ENCODE measurements at places on chromosomes 2 and 18.

DNA sequence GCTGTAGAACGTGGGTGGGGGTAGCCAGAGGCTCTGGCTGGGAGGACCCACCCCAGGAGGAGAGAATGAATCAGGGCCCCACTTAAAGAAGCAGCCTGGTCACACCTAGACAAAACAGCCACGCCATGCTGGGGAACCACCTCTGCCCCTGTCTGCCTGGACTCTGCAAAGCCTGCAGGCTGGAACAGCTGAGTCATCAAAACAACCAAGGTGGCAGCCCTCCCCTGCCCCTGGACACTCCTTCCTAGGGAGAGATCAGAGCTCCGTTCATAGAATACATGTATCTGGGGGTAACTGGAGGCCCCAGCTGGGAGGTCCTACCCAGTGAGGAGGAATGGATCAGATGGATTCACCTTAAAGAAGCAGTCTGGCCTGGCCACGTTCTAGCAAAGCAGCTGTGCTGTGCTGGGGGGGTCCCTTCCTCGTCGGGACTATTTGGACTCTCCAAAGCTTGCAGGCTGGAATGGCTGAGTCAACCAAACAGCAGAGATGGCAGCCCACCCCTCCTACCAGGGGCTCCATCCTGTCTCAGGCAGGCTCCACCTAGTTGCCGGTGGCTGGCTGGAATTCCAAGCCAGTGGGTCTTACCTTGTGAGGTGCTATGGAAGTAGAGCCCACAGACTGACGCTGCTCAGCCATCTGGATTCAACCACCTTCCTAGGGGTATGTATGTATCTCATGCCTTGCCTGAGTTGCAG, 50.5 kb upstream of the NT5C1B start:
- DNase-seq: no peak

- no peak for DNase-seq
These were observed 15.0 kb upstream of the CPS1 start for GRCh38 chr2:210541290-210541902.

- no peak for DNase-seq
These were observed 17.3 kb downstream of the SALL3 start for GRCh38 chr18:78996741-78997490.

DNA sequence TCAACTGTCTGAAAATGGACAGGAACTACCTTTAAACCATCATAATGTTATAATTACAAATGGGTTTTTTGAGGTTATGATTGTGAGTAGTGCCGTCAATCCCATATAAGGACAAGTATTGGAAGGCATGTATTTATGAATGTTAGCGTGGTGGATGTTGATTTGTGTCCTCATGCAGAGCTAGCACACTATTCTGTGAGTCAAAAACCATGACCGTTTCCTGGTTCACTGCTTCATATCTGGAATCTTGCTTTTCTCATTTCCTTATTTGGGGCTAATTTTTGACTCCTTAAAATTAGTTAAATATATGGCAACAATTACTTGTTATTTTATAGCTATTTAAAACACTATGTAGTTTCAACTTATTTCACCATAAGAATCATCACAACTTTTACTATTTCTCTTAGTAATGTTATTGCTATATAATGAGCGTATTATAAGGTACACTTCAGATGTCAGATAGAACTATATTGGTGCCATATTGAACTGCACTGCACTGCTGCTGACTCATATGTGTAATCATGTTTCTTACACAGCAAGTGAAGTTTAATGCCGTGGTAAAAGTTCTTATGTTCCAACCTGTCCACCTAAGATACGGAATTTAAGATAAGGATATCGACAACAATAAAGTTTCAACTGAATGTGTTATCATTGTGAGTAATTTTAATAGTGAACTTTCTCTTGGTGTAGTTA, 192.8 kb downstream of the PTGR3 start:
- DNase-seq: no peak

DNA sequence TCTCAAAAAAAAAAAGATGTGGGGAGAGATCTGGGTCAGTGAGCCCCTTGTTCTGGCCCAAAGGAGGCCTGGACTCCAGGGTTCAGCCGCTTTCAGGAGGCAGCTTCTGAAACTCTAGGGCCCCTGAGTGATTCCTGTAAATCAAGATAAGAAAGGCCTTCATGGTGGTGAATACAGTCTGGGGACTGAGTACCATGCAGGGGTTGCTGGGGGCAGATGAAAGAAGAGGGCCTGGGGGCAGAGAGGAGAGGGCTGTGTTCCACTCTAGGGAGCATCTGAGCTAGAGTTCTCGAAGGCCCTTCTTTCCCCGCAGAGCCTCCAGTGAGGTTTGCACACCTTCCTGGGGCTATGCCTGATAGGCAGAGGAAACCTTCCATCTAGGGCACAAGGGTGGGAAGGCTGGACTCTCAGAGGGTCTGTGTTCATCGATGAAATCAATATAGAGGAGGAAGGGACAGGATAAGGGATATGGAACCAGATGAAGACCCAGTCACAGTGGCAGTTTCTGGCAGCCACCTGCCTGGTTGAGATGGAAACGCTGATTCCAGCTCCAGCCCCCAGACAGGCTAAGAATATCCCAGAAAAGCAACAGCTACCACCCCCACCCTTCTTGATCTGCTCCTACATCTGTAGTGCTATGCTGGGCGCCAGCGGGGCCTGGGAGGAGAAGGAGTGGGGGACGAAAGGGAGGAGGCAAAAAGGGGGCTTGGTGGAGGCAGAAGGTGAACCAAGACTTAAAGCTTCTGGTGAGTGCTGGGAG, 4.7 kb upstream of the CDK5R2 start:
- no peak for DNase-seq

DNA sequence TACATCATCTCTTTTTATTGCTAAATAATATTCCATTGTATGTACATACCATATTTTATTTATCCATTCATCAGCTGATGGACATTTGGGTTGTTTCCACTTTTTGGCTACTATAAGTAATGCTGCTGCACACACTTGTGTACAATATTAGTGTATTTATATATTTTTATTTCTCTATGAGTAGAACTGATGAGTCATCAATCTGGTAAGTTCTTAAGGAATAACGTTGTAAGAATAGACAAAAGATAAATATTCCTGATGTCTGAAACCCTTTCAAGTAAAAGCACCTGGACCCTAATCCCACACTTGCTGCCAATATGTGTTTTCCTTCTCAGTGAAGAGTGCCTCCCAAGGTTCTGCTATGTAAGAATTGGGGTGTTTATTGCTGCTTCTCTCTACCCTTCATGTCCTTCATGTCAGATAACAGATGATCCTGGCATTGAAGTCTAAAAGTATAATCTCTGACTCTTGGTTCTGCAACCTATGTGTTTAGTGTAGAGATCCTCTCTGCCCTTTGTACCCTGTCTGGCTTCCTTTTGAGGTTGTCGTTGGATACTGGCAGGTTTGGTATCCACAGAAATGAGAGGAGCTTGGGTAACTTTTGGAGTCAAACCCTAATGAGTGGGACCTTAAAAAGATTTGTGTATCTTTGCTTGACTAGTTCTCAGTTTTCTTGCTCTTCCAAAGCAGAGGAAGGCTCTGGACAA, 293.0 kb upstream of the EPC2 start:
- DNase-seq: no peak

DNA sequence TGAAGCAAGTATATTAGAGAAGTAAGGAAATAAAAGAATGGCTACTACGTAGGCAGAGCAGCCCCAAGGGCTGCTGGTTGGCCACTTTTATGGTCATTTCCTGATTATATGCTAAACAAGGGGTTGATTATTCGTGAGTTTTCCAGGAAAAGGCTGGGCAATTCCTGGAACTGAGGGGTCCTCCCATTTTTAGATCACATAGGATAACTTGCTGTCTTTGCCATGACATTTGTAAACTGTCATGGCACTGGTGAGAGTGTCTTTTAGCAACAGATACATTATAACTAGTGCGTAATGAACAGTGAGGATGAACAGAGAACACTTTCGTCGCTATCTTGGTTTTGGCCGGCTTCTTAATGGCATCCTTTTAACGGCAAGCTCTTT, 2.6 kb upstream of the UBE2F start:
- no peak for DNase-seq

DNA sequence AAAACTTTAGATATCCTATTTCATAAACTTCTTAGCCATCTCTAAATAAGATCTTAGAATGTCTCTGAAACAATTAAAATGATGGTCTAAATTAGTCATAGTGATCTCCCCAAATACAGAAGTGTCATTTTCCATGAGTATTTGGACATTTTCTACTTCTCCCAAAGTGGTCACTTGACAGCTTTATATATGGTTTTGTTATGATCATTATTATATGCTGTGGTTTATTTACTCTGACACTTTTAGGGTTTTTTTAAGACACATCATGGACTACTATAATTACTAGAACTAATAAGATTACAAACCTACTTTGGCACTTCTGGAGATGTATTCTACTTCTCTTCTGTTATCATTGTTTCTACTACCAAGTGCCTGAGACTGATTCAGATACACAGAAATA, 47.1 kb downstream of the SLC25A12 start:
- DNase-seq: no peak

- DNase-seq: no peak
These were observed 141.8 kb upstream of the KLHL29 start for GRCh38 chr2:23243073-23243659.
